Activated B cell treated with CpG ODN at 0.5 μM for 24 hours (primary cell): ENCODE measurements at places on chromosomes 16 and 17.

GRCh38 chr16:86126891-86127290 lies 227.9 kb downstream of the IRF8 start:
- DNase-seq: no peak

- DNase-seq: no peak
Observed at GRCh38 chr17:49646391-49647255, 31.3 kb downstream of the SPOP start.

DNA sequence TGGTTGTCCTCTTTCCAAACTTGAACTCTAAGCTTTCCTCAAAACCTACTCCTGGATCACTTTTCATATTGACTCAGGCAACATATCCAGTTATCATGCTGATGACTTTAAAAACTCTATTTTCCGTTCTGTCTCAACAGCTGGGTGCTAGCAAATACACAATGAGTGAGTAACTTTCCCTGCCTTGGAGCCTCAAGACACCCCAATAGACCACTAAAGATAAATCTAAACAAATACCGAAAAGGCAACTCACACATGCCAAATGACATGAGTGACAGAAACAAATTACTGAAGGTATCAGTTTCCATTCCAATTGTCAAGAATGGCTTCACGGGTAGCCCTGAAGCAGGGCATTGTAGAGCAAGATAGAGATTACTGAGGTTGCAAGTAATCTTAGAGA lies 15.7 kb upstream of the TMEM101 start:
- no peak for DNase-seq

- DNase-seq: no peak
Observed at GRCh38 chr17:19494961-19495806, 38.5 kb upstream of the SLC47A1 start.

DNA sequence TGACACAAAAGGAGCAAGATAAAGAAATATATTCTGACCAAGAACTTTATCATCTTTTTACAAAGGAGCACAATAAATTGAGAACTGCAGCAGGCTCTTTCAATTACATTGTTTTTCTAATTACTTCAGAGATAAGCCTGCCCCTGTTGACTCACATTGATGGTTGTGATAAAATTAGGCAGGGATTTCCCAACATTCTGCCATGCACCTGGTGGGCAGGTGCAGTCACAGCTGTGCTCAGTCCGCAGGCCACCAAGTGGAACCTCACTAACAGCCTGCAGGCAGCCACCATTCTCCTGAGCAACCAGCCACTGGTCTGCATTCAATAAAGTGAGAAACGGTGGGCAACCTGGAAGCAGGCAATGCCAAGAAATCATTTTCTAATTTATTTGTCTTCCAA lies 5.1 kb downstream of the FANCA start:
- no peak for DNase-seq

DNA sequence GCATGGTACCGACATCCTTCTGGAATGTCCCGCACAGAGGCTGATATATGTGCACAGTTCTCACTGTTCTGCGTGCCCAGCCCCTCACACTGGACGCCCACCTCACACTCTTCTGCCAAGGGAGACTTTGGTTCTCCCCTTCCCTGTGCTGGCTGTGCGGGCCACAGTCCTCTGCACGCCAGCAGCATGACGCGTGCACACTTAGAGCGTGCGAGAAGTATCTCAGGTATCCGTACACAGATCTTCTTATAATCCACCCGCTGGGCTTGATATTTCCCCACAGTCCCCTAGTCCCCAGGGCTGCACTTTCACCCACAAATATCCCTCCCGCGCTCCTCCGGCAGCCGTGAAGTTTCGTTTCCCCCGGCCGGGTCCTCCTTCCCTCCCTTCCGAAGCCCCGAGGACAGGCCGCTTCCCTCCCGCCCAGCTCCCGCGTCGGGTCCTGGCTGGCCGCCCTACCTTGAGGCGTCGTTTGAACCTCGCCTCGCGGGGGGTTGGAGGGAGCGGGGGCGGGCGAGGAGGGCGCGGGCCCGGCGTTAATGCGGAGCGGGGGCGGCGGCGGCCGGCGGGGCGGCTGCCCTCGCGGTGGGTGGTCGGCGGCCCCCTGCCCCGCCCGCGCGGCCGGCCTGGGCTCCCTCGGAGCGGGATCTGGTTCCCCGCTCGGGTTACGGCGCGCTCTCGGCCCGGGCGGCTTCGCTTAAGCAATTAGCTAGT lies 5.0 kb upstream of the FOXF1 start:
- no peak for DNase-seq

GRCh38 chr17:82765371-82765770 lies 13.5 kb downstream of the TBCD start:
- DNase-seq: no peak

DNA sequence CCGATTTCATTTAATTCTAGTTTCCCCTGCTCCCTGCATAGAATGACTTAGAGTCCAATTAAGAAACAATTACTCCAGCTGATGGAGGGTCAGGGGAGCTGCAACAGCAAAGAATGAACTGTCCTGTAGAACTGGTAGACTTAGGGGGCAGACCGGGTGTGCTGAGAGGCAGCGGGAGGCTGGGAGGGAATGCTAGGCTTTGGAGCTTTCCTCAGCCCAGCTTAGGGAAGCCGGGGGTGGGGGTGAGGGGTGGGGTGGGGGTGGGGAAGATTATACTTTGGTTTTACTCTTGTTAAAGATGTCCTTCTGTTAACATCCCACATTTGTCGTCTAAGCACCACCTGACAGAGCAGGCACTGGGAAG lies 458.6 kb upstream of the ASIC2 start:
- DNase-seq: no peak

DNA sequence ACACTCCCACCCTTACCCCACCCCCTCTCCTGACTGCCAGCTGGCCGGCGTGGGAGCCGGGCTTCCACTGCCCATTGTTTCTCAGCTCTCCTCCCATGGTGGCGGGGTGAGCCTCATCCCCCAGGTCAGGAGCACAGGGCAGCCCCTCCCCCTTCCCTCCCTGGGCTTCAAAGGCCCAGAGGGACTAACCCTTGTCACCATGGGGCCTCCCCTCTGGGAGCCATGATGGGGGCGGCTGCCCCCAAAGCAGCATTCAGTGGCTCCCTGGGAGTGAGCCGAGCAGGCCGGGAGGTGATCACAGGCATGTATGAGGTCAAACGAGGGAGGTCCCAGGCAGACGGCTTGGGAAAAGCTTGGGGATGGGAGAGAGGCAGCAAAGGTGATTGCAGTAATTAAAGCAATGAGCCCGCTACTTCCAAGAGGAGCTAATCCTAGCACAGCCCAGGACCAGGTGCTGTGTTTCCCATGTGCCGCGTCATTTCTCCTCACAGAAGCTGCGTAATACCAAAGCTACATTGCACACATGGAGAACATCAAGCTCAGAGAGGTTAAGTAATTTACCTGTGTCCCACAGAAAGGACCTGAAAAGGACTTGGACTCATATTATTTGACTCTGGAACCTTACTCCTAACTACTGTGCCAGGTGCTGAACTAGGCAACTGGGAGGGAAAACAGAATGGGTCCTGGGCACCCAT lies 24.5 kb downstream of the CDK5RAP3 start:
- DNase-seq: no peak
